ENCODE measurements at places on chromosomes 5 and 9.
A peak's percentile ranks its signal among the peaks of the same experiment; 100 is the strongest.

DNA sequence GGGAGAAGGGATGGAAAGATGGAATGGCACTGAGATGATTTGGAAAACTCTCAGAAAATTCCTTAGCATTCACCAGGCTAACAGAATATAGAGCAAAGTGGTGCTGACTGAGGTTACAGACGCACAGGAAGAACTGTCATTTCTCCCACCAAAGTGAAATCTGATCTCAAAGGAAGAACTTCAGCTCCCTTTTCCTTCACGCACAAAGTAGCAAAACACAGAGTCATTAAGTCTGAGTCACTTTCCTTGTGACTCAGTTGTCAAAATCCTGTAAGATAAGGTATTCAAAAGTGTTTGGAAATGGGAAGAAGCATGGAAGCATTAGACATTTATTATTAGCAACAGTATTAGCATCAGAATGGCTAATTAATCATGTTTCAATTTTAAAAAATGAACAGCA, 11.7 kb downstream of the MPDZ start:
- peak; percentile 40 for DNase-seq

GRCh38 chr5:27571681-27572080, 533.3 kb upstream of the CDH9 start:
- no peak for DNase-seq

DNA sequence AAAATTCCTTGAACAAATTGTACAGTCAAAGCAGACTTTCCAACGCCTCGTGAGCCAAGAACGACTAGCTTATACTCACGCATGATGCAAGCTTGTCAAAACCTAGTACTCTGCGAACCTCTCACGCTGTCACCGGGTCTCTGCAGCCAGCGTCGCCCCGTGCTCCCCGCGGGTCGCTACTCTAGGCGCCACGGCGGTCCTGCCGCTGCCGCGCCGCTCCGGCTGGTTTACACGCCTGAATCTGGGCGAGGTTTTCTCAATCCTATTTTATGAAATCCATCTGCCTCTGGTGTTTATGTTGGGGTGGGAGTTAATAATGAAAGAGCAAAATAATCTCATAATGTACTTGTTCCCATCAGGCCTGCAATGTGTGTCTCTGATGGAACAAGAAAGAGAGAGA, 90.9 kb downstream of the SV2C start:
- no peak for DNase-seq

- no peak for DNase-seq
Observed at GRCh38 chr9:8207596-8207995, 408.0 kb upstream of the DMAC1 start.

DNA sequence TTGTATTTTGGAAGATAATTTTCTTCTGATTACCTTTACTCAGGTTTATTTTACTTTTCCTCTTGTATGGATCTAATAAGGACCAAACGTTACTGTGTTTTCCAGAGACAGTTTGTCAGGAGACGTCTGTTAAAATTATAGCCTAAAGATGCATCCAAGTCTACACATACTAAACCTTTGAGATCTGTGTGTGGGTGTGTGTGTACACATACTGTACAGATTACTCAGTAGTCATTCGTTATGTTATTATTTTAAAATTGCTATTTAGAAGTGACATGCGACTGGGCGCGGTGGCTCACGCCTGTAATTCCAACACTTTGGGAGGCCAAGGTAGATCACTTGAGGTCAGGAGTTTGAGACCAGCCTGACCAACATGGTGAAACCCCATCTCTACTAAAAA, 51.6 kb upstream of the CNTLN start:
- no peak for DNase-seq

GRCh38 chr5:59709846-59710245, 183.7 kb downstream of the PDE4D start:
- peak; percentile 5 for DNase-seq

GRCh38 chr9:96129747-96130146, 172.2 kb downstream of the HSD17B3 start:
- no peak for DNase-seq
